ENCODE measurements at places on chromosomes 2 and 18.

GRCh38 chr18:36394486-36394885 is 97.0 kb downstream of the FHOD3 start:
- no peak for DNase-seq

DNA sequence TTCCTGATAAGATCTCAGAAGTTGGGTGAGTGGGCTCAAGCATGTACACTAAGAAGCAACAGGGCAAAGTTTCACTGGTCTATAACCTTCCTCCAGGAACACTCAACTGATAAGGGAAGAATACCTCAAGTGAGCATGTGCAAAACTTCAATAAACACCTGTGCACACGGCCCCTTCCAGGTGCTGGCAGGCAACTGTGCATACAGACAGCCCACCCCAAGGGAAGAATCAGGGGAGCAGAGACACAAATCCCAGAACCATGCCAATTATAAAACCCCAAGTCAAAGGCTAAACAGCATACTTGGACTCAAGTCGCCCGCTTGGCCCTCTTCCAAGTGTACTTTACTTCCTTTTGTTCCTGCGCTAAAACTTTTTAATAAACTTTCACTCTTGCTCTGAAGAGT is 85.9 kb upstream of the RTN4 start:
- DNase-seq, result no peak

- DNase-seq, result peak; percentile 35
Observed at GRCh38 chr18:23257686-23258565, 122.6 kb downstream of the CABLES1 start.

DNA sequence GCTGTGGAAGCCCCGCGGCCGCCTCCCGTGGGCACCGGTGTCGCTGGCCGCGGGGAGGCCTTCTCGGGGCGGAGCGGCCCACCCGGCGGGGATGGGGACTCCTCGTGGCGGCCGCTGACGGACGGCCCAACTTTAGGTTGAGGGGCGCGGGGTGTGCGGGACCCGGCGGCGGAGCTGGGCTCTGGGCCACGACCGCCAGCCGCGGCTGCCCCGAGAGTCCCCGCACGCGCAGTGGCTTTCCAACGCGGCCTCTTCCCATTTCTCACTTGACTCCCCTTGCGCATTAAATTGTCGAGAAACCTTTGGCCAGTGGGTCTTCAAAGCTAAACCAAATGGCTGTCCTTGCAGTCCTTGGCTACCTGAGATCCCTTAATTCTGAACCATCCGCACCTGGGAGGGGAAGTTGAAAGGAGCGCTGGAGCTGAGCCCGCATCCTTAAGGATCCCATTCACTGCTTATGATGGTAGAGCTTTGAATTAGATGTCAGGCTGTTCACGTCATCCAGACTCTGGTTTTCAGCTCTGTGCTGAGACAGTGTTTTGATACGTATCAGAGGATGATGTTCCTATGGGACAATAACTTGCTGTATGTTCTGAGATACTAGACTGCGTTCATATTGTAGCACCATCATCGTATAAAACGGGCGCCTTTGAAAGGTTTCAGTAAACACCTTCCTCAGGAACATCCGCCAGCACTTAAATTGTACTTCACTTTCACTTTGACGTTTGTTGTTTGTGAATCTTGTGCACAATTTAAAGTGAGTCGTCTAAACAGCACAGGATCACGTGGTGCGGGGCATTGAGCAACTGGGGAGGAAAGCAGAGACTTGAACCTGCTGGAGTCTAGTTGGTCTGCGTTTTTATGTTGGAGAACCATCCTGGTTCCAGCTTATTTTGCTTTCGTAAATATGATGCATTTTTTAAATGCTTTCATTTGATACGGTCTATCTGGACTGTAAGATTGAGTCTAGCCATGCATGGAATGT is 874 bp downstream of the CLIP4 start:
- peak; percentile 71 for DNase-seq

DNA sequence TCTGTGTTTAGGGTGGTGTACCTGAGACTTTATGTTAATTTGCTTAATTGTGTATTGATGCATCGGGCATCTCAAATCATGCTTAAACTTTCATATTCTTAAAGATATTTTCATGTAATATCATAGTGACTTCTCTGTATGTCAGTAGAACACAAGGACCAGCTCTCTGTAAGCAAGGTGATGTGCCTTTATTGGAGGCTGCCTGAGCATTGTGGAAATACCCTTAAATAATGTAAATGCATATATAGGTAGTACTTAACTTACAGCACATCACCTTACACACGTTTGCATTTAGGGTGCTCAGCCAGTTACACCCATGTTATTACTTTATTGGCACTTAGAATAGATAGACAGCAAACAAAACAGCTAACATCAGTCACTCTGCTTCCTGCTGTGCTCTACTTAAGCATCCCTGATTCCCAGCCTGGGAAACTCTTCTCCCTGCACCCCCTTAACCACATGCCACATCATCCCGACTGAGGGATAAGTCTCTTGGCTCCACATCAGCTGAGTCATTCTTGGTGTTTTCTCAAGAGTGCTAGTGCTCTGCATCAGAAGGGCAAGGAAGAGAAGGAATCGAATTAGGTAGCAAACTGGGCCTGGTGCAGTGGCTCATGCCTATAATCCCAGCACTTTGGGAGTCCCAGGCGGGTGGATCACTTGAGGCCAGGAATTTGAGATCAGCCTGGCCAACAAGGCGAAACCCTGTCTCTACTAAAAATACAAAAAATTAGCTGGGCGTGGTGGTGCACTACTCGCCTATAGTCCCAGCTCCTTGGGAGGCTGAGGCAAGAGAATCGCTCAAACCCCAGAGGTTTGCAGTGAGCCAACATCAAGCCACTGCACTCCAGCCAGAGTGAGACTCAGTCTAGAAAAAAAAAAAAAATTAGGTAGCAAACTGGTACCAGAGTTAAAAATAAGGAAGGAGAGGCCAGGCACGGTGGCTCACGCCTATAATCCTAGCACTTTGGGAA is 108.7 kb downstream of the MAP3K20 start:
- DNase-seq, result no peak

DNA sequence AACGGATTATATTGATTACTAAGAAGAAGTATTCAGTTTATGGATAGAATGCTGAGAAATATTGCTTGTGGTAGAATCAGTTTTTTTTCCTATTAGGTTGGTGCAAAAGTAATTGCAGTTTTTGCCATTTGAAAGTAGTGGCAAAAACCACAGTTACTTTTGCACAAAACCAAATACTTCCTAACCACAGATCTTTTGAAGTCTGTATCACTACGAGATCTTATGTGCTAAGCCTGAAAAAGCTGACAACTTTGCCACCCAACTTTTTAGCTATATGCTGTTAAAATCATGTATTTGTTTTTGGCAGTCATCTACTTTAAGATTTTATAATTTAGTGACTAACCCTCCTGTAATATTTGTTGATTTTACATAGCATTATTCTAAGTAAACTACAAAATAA is 24.6 kb downstream of the DNAJC10 start:
- DNase-seq, result no peak

- no peak for DNase-seq
Observed at GRCh38 chr2:42424033-42424432, 63.0 kb upstream of the COX7A2L start.

DNA sequence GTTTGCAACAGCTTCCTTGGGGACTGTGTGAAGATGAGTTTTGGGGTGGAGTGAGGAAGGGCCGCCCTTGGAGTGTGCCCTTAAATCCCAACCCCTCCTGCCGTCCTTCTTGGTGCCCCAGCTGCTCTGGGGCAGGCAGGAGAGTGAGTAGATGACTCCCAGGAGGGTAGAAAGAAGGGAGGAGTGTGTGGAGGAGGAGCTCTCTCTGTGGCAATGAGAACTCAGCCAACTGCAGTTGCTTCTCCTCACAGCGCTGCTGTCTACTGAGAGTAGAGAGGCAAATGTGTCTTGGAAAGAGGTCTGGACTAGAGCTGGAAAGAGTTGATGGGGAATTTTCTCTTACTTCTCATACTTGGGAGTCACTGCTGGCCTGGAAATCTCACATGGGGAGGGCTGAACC is 21.8 kb upstream of the SIX2 start:
- no peak for DNase-seq

- DNase-seq, result no peak
Observed at GRCh38 chr2:216343221-216343980, 28.9 kb downstream of the MARCHF4 start.

- no peak for DNase-seq
Observed at GRCh38 chr2:37625156-37625555, 46.3 kb downstream of the CDC42EP3 start.

GRCh38 chr2:68726100-68726499 is 8.5 kb upstream of the ARHGAP25 start:
- DNase-seq, result no peak

Data from activated T-cell treated with anti-CD3 and anti-CD28 coated beads, Interleukin-2, amount 50 U/mL, for 48 hours (primary cell).